Stomach (tissue), 19 donors: ENCODE measurements at places on chromosomes 1 and 21.

- no peak overlapping the region for H3K27ac ChIP-seq
- DNase-seq = no peak
- H3K36me3 ChIP-seq = no peaks in the 10 kb centered on the region
- H3K27me3 ChIP-seq = no peaks in the 10 kb centered on the region
- H3K4me3 ChIP-seq = peak overlapping the region; percentile 0
Measured at GRCh38 chr1:222898191-222898527, 83.3 kb downstream of the DISP1 start.

GRCh38 chr21:31471865-31472264, 127.8 kb upstream of the TIAM1 start:
- no peak for DNase-seq
- no peak overlapping the region for H3K27ac ChIP-seq
- no peaks in the 10 kb centered on the region for H3K27me3 ChIP-seq
- no peak overlapping the region for H3K4me3 ChIP-seq
- no peaks in the 10 kb centered on the region for H3K4me1 ChIP-seq

DNA sequence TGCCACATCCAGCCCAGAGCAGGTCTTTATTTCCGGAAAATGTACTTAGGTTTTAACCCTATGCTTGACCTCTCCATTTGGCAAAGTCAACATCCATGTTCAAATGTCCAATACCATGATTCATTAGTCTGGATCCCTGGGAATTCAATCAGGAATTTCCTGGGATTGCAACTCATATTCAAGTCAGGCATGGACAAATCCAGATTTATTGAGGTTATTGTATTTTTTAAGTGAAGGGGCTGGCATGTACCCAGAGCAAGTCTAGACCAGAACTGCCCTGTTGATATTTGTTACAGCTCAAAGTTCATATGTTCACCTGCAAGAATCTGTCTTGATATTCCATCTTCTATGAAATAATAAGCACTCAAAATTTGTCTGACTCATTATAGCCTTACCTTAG, 521.1 kb downstream of the ADGRL2 start:
- no peaks in the 10 kb centered on the region for H3K36me3 ChIP-seq
- DNase-seq = no peak
- no peaks in the 10 kb centered on the region for H3K4me1 ChIP-seq
- no peaks in the 10 kb centered on the region for H3K27me3 ChIP-seq
- H3K4me3 ChIP-seq = no peak overlapping the region

- H3K4me3 ChIP-seq = no peak overlapping the region
- no peaks in the 10 kb centered on the region for H3K36me3 ChIP-seq
- no peaks in the 10 kb centered on the region for H3K27me3 ChIP-seq
- no peak overlapping the region for H3K27ac ChIP-seq
Measured at GRCh38 chr1:154840269-154841176, 29.6 kb downstream of the KCNN3 start.

- H3K36me3 ChIP-seq = no peaks in the 10 kb centered on the region
- no peaks in the 10 kb centered on the region for H3K27me3 ChIP-seq
- no peak overlapping the region for H3K27ac ChIP-seq
- DNase-seq = no peak
Measured at GRCh38 chr1:61979729-61980128, 214.9 kb upstream of the L1TD1 start.

DNA sequence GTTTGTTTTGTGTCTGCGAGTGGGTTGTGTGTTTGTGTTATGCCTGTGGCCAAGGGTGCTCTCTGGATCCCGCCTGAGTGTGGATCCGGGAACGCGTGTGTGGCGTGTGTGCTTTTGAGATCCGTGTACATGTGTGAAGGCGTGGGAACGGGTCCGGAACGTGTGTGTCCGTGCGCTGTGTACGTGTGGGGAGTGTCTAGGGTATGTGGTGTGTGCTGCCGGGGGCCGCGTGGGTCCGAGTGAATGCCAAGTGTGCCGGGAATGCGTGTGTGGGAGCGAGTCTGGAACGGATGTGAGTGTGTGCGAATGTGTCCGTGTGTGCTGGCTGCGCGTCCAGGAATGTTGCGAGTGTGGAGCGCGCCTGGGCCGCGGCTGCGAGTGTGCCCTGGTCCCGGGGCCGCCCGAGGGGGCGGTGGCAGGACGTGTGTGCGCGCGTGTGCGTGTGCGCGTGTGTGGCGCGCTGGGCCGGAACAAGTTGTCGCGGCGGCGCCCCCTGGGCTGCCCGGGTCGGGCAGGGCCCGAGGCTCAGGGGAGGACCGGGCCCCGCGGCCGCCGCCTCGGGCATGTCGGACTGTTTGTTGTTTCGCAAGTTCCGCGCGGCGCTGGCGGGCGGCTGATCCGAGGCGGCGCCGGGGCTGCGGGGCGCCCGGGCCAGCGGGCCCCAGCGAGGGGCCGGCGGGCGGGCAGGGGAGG, 953 bp downstream of the PTPRU start:
- peak overlapping the region; percentile 63 for H3K27ac ChIP-seq
- peak; percentile 85 for DNase-seq
- peak overlapping the region; percentile 74 for H3K4me3 ChIP-seq
